ENCODE measurements at places on chromosomes 3 and 15.

- DNase-seq: no peak
Observed at GRCh38 chr3:82224661-82225060, 463.2 kb upstream of the GBE1 start.

- no peak for DNase-seq
Observed at GRCh38 chr3:106305882-106306435, 437.1 kb upstream of the CBLB start.

DNA sequence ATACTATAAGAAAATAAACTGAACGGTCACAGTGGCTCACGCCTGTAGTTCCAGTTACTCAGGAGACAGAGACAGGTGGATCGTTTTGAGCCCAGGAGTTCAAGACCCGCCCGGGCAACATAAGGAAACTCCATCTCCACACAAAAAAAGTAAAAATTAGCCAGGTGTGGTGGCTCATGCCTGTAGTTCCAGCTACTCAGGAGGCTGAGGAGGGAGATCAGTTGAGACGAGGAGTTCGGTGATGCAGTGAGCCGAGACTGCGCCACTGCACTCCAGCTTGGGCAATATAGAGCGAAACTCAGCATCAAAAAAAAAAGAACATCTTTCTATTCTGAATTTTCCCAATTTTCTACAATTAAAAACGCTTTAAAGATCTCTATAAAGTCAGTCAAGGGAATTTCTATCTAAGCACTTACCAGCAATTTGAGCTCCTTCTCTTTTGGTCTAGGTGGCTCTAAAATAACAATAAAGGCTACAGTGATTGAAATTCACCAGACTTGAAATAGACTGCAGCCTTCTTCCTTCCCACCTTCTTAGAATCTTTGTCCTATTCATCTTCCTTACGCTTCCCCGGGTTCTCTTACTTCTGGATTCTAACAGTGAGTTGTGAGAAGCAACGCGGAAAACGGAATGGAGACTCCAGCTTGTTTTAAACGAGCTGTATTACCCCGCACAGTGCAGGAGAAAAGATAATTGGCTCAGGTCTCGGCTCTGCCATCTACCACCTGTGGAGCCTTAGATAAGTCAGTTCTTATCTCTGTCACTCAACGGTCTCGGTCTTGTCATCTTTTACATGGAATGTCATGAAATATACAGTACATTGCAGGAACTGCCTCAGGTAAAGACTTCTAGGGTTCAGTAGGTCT is 812 bp upstream of the SEC62 start:
- no peak for DNase-seq

- DNase-seq: no peak
Observed at GRCh38 chr3:156731813-156732212, 57.4 kb downstream of the TIPARP start.

- DNase-seq: no peak
Observed at GRCh38 chr3:31050296-31050695, 155.8 kb upstream of the GADL1 start.

GRCh38 chr3:185764163-185764979 is 60.5 kb downstream of the IGF2BP2 start:
- no peak for DNase-seq

DNA sequence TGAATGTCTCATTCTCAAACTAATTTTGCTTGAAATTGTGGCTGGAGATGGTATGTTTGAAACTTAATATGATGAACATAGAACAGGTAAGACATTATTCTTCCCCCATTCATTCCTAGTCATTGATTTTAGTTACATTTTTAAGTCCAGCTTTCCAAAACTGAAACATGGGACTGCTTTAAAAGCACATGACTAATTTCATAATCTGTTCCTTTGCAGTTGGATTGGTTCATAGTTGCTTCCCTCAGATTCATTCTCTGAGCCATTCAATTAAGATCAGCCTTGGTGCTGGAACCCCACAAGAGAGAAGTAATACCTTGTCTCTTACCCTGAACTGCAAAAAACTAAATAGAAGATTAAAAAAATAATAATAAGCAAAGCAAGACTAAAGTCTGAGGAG is 87.5 kb upstream of the TGFBR2 start:
- no peak for DNase-seq
